Stimulated activated CD4-positive, alpha-beta T cell treated with anti-CD3 and anti-CD28 coated beads, Interleukin-15, amount 100 ng/mL, for 1 hour (primary cell): ENCODE measurements at places on chromosomes 16 and 17.

- no peak for DNase-seq
Measured at GRCh38 chr17:22142091-22142490, 449.8 kb downstream of the KCNJ18 start.

DNA sequence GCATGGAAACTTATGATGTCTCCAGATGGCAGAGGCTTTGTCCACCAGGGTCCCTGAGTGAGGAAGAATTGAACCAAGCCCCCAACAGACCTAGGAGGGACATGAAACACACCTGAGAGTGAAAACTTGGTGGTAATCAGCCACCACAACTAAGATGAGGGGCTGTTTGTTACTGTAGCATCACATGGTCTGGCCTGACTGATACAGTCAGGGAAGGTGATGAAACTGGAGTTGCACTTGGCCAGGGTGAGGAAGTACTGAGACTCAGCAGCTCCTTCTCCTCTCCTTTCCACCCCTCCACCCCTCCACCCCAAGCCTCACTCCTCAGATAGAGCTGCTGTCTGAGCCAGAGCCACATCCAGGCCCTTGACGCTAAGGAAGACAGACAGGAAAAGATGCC is 37.2 kb downstream of the C16orf82 start:
- DNase-seq = no peak

GRCh38 chr16:17983114-17983513 is 353.4 kb downstream of the NPIPA8 start:
- DNase-seq = no peak

DNA sequence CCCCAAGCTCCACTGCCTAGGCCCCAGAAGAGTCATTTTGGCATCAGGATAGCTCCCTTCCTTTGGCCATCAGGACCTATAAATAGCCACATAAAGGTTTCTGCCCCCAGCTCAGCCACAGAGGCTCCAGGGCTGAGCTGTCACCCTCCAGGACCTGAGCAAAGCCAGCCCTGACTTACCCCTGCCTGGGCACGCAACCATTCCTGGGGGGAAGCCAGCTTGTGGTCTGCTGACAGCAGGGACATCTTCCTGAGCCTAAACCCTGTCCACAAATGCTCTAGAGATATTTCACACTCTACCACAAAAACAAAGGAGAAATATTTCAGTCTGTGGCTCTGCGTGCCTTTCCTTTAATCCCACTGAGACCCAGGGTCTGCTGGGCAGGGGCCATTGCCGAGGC is 123.7 kb upstream of the CCL2 start:
- no peak for DNase-seq

DNA sequence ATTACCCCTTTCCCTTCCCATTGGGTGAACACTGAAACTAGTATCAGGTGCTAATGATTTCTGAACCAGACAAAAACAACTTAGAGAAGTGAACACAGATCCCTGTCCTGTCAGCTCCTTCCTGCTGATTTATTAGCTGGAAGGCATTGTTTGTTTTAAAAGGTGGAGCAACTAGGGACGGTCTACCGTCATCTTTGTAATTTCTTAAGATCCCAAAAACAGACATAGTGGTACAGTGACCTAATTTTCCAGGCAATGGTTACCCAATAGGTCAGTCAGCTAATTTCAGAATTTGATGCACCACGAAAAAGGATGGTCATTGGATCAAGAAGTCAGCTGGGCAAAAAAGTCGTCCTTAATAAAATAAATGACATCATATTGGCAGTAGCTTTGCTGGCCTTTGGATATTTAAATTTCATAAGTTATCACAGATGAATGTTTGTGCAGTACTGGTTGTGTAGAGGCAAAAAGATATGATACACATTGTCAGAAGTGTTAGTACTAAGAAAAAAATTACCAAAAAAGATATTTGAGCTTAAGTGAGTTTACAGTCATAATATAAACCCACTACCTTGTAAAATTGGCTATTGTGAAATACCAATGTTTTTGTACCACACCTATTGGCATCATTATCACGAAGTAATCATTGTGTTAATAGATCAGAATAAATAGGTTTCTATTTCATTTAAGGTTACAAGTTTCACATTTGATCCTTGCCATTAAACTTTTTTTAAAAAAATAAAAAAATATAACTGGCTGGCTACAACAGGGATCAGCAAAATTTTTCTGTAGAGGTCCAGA is 27.2 kb upstream of the KCNJ16 start:
- DNase-seq = no peak

DNA sequence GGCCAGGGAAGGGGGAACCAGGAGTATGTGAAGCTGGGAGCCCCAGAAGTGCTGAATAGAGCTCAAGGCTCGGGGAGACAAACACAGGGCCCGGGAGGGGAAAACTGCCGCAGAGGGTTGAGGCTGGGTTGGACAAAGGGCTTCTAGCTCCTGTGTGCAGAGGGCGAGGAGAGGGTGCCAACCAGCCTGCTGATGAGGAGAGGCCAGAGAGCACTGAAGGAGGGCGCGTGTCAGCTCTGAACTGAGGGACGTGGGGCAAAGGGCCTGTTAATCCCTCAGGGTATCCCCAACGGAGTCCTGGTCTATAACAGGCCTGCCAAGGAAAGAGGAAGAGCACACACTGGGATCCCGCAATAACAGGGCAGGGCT is 151.3 kb downstream of the C16orf78 start:
- no peak for DNase-seq

DNA sequence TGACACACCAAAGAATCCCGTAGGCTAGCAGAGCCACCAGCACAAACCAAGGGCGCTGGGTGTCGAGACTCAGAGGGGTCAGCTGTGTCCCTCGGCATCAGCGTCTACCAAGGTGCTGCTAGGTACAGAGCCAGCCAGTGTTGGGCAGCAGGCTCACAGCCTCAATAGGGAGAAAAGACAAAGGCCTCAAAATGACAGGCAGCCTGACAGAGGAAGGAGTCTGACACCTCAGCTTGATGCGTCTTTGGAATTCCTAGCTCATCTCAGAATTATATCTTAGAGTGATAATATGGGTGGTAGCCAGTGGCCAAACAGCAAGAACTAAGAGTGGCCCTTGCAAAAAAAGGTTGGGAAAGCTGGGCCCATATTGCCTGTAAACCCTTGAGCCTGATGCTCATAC is 45.9 kb downstream of the HS3ST3B1 start:
- DNase-seq = no peak

- DNase-seq = no peak
Measured at GRCh38 chr17:29847527-29848400, 82.3 kb downstream of the SSH2 start.

- no peak for DNase-seq
Measured at GRCh38 chr17:18993905-18994526, 10.5 kb downstream of the FAM83G start.

GRCh38 chr16:708019-708418 is 2.4 kb upstream of the FBXL16 start:
- no peak for DNase-seq

DNA sequence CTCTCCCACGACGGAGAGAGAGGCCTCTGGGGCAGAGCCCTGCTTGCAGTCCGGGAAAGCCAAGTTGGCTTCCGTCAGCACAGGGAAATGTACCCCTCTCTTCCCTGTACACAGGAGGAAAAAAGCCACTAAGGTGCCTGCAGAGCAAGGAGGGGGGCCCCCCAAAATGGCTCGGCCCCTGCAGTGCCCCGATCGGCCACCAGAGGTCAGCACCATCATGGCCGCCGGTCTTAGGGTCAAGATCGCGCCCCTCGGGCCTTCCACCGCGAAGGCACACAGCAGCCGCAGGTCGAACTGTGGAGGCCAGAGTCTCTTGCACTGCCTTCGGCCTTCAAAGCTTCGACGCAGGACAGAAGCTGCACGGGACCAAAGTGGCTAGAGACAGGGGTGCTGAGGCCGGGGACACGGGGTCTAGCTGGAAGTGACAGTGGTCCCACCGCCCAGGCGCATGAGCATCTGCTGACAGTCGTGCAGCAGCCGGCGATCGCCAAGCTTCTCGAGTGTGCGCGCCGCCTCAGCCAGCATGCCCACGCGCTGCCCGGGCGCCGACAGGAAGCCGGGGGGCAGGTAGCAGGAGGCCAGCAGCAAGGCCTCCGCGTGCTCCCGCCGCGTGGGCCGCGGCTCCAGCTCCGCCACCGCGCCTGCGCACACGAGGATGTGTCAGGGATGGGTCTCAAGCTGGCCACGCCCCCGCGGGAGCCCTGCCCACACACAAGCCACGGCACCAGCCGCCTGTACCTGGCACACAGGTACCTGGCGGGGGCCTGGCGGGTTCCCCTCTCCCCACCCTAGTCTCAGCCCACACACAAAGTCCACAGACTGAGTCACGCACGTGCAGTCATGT is 24.4 kb downstream of the SREBF1 start:
- peak; percentile 42 for DNase-seq

- DNase-seq = no peak
Measured at GRCh38 chr17:54901230-54901822, 674 bp downstream of the TOM1L1 start.

DNA sequence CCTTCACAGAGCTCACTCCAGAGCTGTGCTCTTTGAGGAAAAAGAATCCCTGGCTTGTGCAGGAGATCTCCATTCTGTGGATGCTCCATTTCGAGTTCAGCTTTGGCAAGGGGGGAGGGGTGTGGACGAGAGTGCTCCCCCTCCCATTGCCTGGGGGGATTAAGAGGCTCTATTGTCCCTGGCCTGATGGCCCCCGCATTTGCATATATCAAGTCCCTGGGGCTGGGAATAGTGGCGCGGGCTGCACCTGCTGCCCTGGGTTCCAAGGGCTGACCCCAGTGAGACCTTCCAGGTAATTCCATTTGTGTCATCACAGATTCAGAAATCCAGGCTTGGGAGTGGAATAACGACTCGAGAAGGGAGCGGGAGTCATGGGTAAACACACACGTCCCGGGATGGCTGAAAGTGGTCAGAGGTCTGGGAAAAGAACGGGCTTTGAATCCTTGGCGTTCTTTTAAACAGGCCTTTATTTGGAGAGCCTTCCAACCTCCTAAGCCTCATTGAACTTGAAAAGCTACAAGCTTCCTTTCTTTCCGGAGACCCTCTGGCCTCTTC is 479.3 kb downstream of the HS3ST3B1 start:
- DNase-seq = no peak

- DNase-seq = peak; percentile 80
Measured at GRCh38 chr17:50148226-50149090, 2.0 kb downstream of the PPP1R9B start.

GRCh38 chr17:64718058-64718457 is 56.0 kb upstream of the SMURF2 start:
- no peak for DNase-seq

- DNase-seq = no peak
Measured at GRCh38 chr16:67571464-67571863, 9.1 kb downstream of the CTCF start.

DNA sequence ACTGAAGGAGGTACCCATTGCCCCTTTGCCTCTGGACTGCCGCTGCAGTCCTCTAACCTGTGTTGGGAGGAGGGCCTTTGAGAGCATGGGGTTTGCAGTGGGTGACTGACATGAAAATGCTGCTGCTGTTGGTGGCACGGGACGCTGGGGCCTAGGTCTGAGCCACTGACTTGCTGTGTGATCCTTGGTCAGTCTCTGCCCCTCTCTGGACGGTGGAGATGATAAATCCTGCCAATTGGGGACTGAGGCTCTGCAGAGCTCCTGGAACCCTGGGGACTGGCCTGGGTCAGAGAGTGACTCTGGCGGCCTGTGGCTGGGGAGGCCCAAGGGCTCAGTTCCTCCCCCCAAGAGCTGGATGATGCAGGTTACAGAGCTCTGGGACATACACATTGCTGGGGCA is 6.1 kb upstream of the PYDC1 start:
- no peak for DNase-seq

DNA sequence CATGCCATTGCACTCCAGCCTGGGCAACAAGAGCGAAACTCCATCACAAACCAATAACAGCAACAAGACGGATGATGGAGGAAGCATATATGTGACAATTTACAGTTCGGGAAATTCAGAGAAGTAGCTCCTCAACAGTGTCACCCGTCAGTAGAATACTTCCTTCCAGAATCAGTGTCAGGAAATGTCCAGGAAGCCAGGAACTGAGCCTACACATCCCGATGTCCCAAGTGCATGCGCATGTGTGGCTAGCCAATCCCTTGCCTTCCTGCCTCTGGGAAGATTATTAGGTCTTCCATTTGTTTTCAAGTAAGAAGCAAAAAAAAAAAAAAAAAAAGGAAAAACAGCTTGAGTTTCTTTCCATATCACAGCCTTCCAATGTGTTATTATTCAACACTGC is 1.4 kb upstream of the PITPNC1 start:
- no peak for DNase-seq

DNA sequence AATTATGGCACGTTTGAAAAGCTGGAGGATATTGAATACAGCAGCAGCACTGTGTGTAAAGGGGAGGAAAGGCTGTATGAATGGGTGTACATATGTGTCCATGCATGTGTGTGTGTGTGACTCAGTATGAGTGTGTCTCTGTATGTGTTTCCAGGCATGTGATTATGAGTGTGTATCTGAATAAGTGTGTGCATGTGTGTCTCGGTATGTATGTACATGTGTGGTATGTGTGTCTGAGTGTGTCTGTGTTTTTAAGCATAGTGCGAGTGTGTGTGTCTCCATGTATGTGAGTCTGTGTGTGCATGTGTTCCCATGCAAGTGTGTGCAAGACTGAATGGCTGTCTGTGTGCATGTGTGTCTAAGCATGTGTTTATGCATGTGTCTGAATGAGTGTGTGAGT is 259.1 kb upstream of the XYLT1 start:
- no peak for DNase-seq

- no peak for DNase-seq
Measured at GRCh38 chr16:25219070-25219737, 2.5 kb downstream of the AQP8 start.

DNA sequence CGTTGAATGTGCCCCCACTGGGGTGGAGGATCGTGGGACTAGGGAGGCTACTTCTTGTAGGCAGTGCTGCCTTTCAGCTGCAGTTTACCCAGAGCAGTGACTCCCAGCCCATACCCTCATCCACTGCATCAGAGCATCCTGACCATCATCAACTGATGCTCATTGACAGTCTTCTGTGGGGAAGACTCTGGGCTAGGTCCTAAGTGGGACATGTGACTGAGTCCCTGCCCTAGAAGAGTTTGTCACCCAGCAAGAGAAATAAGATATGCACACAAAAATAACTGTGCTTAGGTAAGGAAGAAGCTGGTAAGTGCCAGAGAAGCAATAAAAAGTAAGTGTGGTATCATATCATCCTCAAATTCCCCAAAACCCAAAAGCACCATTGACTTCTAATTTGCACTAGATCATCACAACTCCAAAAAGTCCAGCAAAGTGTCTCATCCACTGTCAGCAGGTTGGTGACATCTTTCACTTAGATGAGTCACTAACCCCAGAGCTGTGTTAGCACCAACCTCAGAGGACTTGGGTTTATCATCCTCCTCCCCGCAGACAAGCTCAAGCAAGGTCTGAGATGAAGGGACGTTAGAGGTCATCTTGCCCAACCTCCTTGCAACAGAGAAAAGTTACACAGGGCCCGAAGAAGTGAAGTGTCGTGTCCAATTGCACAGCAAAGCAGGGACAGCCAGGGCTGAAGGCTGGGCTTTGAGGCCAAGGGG is 99.0 kb downstream of the CCDC182 start:
- no peak for DNase-seq
